Cortex of kidney (tissue), 1 donor: ENCODE measurements at places on chromosomes 4 and X.
A peak's percentile ranks its signal among the peaks of the same experiment; 100 is the strongest.

- no peak for DNase-seq
These were observed 147.8 kb upstream of the BCOR start for GRCh38 chrX:40245488-40246071.

DNA sequence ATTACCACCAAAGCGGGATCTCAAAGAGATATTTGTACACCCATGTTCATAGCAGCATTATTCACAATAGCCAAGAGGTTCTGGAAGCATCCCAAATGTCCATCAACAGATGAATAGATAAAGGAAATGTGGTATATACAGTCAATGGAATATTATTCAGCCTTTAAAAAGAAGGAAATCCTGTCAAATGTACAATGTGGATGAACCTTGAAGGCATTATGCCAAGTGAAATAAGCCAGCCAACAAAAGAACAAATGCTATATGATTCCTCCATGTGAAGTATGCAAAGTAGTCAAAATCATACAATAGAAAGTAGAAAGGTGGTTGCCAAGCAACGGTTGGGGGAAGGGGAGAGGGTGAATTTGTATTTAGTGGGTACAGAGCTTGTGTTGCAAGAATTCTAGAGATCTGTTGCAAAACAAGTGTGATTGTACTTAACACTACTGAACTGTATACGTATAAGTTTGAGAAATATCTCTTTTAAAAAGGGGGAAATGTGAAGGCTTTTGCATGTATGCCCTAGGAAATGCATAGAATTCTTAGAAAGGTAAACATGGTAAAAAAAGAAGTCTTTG lies 5.0 kb upstream of the ZRSR2 start:
- DNase-seq, result no peak

DNA sequence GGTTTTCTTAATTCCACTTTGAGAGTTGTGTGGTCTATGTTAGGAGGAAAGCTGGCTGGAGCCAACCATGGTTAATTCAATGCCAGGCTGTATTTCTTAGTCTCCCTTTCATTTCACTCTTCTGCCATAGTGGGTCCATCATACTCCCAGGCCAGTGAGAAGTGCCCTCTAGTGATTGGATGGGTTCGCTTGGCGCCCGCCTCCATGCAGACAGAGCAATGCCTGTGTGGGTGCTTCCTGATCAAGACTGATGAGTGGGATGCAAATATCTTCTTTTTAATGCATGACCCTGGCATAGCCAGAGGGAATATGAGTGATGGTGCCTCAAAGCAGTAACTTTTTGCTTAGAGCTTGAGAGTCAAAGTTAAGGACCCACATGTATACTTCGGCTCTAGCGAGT lies 6.4 kb downstream of the BMX start:
- no peak for DNase-seq

DNA sequence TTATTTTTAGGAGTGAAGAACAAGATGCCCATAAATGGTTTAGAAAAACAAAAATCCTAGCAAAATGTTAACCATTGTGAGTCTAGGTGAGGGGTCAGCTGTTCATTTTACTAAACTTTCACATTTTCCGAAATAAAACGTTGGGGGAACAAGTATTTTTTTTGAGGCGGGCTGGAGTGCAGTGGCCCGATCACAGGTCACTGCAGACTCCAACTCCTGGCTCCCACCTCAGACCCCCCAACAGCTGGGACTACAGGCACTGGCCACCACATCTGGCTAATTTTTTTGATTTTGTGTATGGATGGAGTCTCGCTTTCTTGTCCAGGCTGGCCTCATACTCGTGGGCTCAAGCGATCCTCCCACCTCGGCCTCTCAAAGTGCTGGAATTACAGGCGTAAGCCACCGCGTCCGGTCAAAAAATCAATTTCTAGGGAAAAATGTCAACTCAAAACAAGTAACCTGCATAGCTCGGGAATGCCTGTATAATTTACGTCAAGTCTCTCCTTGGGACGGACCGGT lies 742 bp upstream of the TAF1 start:
- no peak for DNase-seq

DNA sequence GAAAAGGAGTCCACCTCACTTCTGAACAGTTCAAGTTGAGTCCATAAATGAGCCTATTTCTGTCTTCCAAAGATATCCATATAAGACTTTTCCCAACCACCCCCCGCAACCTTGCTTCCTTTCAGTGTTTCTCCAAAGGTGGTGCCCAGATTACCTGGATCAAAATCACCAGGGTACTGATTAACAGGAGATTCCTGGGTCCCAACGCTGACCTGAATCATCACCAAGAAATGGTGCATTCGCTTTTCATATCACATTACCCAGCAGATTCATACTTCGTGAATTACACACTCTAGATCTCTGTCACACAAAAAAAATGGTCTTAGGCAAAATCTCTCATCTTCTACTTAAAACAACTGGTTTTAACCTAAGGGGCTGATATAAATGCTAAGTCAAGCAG lies 2.1 kb upstream of the GALNT7 start:
- no peak for DNase-seq

DNA sequence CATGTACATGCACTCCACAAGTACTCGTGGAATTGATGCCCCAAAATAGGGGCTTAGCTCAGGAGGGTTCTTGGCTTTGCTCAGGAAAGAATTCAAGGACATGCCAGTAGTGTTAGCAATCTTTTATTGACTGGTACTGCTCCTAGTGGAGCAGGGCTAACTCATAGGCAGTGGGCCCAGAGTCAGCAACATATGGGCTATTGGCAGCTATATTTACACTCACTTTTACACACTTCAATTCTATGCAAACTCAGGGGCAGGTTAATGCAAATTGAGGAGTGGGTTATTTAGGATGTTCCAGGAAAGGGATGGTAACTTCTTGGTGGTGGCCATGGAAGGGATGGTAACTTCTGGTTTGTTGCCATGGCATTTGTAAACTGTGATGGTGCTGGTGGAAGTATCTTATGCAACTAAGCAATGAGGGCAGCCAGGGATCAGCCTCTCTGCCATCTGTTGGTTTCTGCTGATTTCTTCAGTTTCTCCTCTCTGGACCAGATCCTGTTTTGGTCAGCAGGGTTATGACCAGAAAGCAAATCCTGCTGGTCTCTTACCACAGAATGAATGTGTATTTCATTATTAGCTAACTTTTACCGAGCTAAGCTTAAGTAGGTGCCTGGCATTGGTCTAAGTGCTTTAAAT lies 69.2 kb upstream of the FAT1 start:
- no peak for DNase-seq

- DNase-seq, result no peak
These were observed 65.7 kb downstream of the SEL1L3 start for GRCh38 chr4:25797136-25797535.

GRCh38 chr4:151524610-151525009 lies 115.6 kb downstream of the FHIP1A start:
- DNase-seq, result no peak

DNA sequence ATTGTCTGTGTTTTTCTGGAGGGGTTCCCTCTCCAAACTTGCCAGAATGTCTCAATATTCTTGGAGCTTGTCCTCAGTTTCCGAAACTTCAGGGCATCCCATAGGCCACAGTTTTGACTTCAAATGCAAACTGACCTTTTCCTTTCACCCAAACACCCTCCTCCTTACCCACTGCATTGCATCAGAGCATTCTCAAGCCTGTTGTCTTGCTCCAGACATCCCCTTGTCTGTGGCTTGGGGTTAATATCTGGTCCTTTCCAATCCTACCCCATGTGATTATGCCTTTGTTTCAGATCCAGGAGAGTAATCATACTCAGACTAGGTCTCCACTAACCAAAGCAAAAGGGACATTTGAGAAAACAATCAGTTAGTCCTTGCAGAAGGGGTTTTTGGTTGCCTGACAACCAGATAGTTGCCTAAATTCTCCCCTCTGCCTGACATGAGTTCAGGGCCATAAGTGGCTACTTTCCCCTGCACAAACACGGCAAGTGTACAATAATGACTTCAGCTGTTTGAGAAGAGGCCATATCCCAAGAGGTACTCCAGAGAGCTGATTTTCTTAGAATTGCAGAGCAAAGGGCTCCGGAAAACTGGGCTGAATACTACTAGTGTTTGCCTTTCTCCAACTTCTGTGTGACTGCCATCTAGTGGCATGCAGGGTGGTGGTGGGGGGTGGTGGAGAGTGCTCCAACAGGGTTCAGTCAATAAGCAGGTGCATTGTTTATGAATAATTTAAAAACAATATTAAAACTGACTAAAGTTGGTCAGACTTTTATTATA lies 130.2 kb downstream of the CHRDL1 start:
- no peak for DNase-seq

- no peak for DNase-seq
These were observed 63.7 kb downstream of the ZFYVE28 start for GRCh38 chr4:2354760-2355159.

DNA sequence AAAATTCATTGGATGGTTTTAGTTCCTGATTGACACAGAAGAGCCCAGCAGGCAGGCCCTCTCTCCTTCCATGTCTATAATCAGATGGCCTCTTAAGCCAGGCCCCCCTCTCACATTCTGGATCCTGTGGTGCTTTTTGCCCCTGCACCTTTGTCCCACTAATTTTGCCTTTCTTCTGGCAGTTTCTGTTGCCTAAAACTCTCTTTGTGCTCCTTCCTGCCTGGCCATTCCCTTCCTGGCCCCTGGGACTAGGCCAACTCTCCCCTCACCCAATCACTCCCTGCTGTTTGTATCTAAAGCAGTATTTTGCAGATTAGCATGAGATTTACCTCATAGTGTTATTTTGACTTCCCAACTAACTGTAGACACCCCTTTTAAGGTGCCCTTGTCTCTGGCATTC lies 42.7 kb upstream of the DDX3X start:
- no peak for DNase-seq

- no peak for DNase-seq
These were observed 121.9 kb upstream of the RPS6KA3 start for GRCh38 chrX:20388594-20388993.

- DNase-seq, result peak; percentile 46
These were observed at the start of gene WDFY3 for GRCh38 chr4:84966382-84967242. WDFY3 (minus strand) TSS chr4:84966690; CDS start chr4:84860591, 106,099 bp downstream.

GRCh38 chr4:73005514-73005913 lies 64.0 kb downstream of the COX18 start:
- DNase-seq, result no peak

- no peak for DNase-seq
These were observed 318.2 kb downstream of the PPP1R2C start for GRCh38 chrX:42459735-42460134.

GRCh38 chrX:129522184-129523078 lies 859 bp downstream of the SMARCA1 start:
- DNase-seq, result no peak
